ENCODE measurements at places on chromosomes 12 and 14.

DNA sequence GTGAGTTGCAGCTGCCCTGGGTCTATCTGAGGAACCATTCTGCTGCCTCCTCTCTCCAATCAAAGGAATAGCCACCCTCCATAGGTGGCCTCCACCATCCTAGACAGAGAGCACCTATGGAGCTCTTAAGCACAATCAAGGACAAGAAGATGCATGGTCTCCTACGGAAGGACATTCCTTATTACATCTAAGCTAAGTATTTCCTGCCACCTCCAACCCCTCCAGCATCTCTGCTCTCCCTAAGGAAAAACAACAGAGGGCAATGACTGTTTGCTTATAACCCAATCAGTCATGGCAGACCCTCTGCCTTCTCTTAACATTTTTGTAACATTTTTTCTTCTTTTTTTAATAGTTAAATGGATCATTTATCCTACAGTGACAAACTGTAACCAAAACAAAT lies 14.8 kb upstream of the OR6J1 start:
- H3K36me3 ChIP-seq = no peaks in the 10 kb centered on the region
- no peaks in the 10 kb centered on the region for H3K4me1 ChIP-seq
- no peaks in the 10 kb centered on the region for H3K27me3 ChIP-seq

DNA sequence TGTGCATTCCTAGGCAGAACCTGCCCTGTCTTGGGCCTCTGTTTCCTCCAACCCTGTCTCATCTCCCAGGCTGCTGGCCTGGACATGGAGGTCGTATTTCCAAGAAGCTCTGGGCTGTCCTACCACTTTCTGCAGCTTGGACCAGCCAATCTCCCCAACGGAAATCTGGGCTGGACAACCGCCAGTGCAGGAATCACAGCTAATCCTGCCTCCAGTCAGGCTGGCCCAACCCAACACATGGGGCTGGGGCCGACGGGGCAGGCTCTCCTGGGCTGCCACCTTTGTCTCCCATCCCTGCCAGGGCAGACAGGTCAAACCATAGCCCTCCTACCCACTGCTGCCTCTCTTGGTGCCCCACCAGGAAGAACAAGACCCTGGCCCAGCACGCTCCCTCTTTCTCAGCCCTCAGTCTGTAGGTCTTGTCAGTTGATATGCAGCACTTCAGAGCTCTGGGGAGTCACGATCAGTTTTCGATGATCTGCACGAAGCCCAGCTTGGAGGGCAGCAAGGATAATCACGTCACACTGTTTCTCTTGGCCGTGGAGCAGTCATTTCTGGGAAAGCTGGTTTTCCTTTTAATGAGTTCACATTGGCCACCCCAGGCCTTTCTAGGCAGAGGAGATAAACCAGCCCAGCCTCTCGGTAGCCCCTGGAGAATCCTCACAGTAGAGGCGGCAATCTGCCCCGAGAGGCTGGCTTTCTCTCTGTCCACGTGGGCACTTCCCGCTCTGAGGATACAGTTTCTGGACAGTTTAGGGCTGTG lies 195.2 kb upstream of the PRMT8 start:
- H3K4me3 ChIP-seq = no peak overlapping the region
- no peak overlapping the region for H3K27ac ChIP-seq
- H3K36me3 ChIP-seq = no peaks in the 10 kb centered on the region
- no peak for DNase-seq
- H3K27me3 ChIP-seq = no peaks in the 10 kb centered on the region
- H3K4me1 ChIP-seq = peaks cover 4% of the 10 kb centered on the region

DNA sequence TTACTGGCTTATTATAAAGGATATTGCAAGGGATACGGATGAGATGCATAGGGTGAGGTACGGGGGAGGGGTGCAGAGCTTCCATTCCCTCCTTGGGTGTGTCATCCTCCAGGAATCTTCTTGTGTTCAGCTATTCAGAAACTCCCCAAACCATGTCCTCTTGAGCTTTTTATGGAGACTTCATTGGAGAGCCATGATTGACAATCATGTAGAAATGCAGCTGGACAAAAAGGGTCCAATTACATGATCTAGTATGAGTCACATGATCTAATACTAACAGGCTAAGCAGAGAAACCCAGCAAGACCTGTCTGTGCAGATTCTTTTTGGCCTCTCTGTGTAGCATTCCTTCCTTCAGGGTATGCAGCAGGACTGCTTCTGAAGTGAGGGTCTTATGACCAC lies 23.9 kb upstream of the FLVCR2 start:
- no peak overlapping the region for H3K27ac ChIP-seq
- no peaks in the 10 kb centered on the region for H3K36me3 ChIP-seq
- H3K4me1 ChIP-seq = no peaks in the 10 kb centered on the region
- DNase-seq = no peak

DNA sequence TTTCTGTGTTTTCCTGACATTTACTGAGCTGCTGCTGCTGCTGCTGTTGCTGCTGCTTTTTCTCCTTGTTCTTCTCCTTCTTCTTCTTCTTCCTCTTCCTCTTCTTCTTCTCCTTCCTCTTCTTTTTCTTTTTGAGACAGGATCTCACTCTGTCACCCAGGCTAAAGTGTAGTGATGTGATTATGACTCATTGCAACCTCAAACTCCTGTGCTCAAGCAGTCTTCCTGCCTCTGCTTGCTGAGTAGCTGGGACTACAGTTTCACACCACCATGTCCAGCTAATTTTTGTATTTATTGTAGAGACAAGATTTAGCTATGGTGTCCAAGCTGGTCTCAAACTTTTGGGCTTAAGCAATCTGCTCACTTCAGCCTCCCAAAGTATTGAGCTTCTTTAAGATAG lies 95.8 kb downstream of the TMTC3 start:
- H3K27ac ChIP-seq = no peak overlapping the region
- DNase-seq = no peak
- H3K4me1 ChIP-seq = no peaks in the 10 kb centered on the region
- H3K36me3 ChIP-seq = no peaks in the 10 kb centered on the region
- H3K4me3 ChIP-seq = no peak overlapping the region

DNA sequence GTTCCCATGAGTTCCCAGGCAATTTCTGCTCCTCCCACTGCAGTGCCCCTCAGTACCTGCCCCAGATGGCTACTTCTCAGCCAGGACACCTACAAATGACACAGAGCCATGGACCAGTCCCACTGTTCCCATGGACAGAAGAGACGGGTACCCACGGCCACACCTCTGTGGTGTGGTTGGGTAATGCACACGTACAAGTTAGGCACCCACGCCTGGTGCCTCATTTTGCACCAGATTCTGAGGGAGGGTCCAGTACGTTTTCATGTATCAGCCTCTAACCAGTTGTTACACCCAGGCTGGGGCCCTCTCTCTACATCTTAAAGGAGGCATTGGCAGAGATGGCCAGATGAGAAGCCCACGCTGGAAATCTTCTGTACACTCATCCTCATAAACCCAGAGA lies 114.0 kb downstream of the DICER1 start:
- no peaks in the 10 kb centered on the region for H3K4me1 ChIP-seq
- no peak overlapping the region for H3K4me3 ChIP-seq
- no peaks in the 10 kb centered on the region for H3K27me3 ChIP-seq
- H3K36me3 ChIP-seq = no peaks in the 10 kb centered on the region
- H3K27ac ChIP-seq = no peak overlapping the region
- no peak for DNase-seq

GRCh38 chr14:106872611-106873446 lies 1346.4 kb downstream of the TMEM121 start:
- no peak overlapping the region for H3K4me3 ChIP-seq
- H3K4me1 ChIP-seq = no peaks in the 10 kb centered on the region
- DNase-seq = peak; percentile 3
- H3K36me3 ChIP-seq = peaks cover 8% of the 10 kb centered on the region
- no peak overlapping the region for H3K27ac ChIP-seq

GRCh38 chr12:26978801-26979200 lies 35.4 kb downstream of the TM7SF3 start:
- H3K27me3 ChIP-seq = no peaks in the 10 kb centered on the region
- peaks cover 6% of the 10 kb centered on the region for H3K36me3 ChIP-seq
- H3K27ac ChIP-seq = no peak overlapping the region
- DNase-seq = no peak

DNA sequence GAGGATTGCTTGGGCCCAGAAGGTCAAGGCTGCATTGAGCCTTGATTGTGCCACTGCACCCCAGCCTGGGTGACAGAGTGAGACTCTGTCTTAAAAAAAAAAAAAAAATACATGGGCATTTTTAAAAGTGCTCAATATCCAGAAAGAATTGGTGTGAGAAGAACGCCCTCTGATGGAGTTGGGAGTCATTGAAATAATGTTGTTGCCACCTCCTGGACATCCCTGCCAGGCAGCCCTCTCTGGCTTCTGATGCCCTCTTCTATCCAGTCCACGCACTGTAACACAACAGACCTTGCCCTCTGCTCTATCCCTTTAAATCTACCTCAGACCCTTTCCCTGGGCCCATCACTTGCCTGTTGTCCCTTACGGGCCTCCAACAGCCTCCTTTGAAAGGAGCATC lies 4.9 kb downstream of the PTGDR start:
- H3K27ac ChIP-seq = no peak overlapping the region
- no peak overlapping the region for H3K4me3 ChIP-seq
- peaks cover 6% of the 10 kb centered on the region for H3K4me1 ChIP-seq
- H3K27me3 ChIP-seq = peaks cover 38% of the 10 kb centered on the region
- no peaks in the 10 kb centered on the region for H3K36me3 ChIP-seq
- peak; percentile 70 for DNase-seq

Data from GM23338 (cell line).